Ammon's horn (tissue), 1 donor: ENCODE measurements at places on chromosomes 4 and X.

DNA sequence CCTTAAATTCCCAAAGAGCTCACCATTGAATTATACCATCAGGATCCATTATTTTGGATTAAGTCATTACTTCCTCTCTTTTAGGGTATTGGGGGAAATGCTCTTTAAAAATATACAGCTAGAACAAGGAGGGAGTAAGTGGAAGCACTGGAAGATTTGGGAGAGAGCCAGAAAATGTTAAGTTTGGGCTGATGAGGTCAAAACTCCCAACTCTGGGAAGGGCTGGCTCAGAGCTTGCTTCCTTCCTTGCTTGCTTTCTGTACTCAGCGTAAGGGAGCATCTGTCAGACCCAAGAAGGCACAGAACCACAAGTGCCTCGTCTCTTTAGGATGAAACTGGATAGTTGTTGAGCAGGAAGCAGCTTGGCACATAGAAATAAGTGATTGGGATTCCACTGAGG, 138.2 kb downstream of the GUCY2F start:
- DNase-seq: no peak

GRCh38 chrX:153382563-153383482, 18.3 kb downstream of the PNMA6E start:
- no peak for DNase-seq

- no peak for DNase-seq
These were observed 24.8 kb downstream of the CCNI start for GRCh38 chr4:77050962-77051361.

- DNase-seq: no peak
These were observed 92.5 kb upstream of the BRS3 start for GRCh38 chrX:136395271-136395670.

GRCh38 chrX:37509349-37509748, 62.1 kb upstream of the LANCL3 start:
- DNase-seq: peak; percentile 2

DNA sequence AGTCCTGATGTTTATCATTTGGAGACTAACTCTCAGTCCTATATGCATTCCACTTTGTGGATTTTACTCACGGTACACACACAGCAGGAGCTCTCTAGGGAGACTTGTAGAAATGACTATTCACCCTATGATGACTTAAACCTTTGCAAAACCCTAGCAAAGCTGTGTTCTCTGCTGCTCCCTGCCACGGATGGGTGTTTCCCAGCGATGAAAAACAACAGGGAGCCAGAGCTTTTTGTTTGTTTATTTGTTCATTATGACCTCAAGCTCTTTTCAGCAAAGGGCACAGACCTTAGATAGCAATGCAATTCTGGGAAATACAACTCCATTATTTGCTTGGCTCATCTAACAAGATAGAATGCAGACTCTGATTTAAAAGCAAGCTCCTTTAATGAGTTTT, 156.6 kb downstream of the GRIA3 start:
- DNase-seq: no peak

DNA sequence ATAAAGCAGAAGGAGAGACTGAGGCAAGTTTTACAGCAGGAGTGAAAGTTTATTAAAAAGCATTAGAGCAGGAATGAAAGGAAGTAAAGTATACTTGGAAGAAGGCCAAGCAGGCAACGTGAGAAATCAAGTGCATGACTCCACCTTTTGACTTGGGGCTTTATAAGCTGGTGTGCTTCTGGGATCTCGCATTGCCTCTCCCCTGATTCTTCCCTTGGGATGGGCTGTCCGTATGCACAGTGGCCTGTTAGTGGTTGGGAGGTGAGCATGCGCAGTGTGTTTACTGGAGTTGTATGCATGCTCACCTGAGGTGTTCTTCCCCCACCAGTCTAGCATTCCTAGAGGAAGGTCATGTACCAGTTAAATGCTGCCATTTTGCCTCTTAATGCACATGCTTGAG, 29.1 kb upstream of the C1QTNF7 start:
- no peak for DNase-seq

GRCh38 chr4:11132478-11132877, 296.2 kb downstream of the HS3ST1 start:
- no peak for DNase-seq

DNA sequence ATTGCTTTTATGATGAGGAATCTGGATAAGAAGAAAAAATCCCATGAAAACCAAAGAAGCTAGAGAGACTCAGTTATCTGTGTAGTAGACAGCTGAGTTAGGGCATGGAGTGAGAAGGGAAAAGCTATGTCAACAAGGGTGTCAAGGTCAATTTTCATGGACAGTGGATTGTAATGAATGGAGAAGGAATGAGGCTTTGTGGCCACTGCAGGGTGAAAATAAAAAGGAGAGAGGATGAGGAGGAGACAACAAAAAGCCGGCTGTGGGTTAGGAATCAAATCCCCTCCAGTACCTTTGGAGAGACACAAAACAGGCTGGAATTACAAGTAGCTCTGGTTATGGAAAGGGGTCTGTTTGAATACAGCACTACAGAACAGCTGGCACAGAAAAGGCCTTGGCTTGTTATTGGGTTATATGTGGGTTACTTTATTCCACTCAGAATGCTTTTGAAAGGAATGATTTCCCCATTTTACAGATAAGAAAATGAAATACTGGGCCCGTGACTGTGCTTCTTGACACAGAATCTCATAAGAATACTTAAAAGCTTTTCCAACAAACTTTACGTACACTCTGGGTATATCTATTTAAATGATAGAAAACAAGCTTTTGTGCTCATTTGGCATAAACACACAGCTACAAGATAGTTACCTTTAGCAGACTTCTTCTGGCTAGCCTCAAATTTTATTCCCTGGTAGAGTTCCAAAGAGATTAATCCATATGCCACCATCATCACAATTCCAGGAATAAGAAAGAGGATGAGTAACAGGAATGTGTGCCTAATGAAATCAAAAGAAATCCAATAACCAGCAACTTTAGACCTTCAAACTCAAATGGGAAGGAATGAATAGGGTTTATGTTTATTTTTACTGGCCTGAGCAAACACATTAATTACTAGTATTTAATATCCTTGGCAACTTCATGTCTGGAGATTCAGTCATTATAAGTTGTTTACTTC, 7.5 kb downstream of the CCKAR start:
- DNase-seq: no peak

DNA sequence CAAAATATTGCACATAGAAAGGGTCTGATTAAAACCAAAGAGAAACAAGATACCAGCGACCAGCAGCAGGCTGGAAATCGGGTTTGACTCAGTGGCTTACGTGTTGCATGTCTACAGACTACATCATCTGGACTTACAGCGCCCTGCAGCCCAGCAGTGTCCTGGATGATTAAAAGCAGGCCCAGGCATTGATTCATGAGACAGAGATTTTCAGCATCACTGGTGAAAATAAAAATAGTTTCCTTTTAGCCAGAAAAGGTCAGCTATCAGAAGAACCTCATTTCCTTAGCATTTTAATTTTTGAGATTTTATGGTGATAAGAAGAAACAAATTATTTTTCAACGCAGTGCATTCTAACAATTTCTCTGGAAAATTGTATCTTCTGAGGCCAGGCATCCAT, 190.6 kb downstream of the PTTG2 start:
- DNase-seq: no peak
